NCI-H1417 (cell line): ENCODE measurements at places on chromosomes 11 and 22.

GRCh38 chr22:19052941-19053541, 69.2 kb downstream of the DGCR2 start:
- DNase-seq: no peak

GRCh38 chr11:5690216-5690615, 626 bp downstream of the TRIM22 start:
- no peak for DNase-seq

GRCh38 chr11:121082670-121083069, 18.4 kb upstream of the TECTA start:
- DNase-seq: no peak

DNA sequence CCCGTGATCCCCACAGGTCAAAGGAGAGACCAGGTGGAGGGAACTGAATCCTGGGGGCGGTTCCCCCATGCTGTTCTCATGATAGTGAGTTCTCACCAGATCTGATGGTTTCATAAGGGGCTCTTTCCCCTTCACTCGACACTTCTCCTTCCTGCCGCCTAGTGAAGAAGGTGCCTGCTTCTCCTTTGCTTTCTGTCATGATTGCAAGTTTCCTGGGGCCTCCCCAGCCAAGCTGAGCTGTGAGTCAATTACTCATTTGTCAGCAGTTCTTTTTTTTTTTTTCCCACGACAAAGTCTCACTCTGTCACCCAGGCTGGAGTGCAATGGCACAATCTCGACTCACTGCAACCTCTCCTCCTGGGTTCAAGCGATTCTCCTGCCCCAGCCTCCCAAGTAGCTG, 1530.4 kb downstream of the BRD1 start:
- no peak for DNase-seq

DNA sequence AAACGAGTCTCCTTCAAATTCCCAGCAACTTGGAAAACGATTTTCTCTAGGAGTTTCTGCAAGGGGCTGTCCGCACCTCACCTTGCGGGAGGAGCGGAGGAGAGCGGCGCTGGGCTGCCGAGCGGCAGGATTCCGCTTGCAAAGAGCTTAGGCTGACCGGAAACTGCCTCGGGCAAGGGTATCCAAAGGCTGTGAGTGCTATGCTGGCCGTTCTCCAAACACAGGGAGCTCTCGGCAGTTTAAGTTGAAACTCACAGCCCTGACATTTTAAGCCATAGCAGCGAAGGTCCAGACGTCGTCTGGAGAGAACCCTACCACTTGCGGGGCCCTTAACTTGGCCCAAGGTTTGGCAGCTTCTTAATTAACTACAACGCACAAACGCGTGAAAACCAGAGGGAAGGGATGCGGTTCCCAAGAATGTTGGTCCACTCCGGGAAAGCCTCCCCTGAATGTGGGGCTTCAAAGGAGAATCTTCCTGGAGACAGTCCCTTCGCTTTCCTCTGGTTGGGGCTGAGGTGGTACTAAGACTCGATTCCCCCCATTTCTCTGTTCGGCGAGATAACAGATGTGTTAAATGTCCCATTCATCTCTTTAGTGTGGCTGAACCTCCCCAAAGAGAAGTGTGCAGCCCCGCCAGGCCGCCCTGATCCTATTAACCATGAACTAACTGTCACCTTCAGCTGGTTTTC, 1.1 kb upstream of the DBX1 start:
- DNase-seq: no peak

GRCh38 chr11:1308743-1309497, 512 bp downstream of the TOLLIP start:
- DNase-seq: no peak

- no peak for DNase-seq
Observed at GRCh38 chr11:45658292-45658991, 7.0 kb downstream of the CHST1 start.

- DNase-seq: no peak
Observed at GRCh38 chr11:22359295-22359694, 21.1 kb downstream of the SLC17A6 start.

DNA sequence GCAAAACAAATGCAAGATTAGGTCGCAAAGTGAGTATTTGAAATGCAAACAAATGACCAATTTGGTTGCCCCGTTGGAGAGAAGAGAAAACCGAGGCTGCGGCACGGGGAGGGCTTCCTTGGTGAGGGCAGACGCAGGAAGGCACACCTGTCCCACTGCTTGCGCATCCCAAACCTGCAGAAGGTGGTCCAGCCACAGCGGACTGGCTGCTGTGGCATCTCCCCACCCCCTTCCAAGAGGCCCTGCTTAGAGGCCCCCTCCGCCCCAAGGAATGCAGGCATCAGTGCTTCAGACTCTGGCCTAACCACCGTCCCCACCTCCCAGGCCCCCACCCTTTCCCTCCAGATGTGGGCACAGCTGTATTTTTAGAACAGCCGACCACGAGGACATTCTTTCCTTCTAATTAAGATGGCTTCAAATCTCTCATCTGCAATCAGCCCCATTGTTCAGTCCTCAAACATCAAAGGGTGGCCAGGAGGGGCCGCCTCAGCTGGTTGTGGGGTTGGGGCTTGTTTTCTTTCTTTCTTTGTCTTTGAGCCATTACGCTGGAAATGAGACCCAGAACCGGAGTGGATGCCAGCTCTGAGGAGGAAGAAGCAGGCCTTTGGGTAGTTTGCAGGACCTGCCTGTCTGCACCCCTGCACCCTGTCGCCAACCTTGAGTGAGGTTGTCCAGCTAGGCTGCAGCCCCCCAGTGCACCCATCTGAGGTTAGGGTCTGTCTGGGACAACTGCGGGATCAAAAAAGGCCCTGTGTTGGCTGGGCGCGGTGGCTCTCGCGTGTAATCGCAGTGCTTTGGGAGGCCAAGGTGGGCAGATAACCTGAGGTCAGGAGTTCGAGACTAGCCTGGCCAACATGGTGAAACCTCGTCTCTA, 9.4 kb upstream of the DERL3 start:
- DNase-seq: no peak

DNA sequence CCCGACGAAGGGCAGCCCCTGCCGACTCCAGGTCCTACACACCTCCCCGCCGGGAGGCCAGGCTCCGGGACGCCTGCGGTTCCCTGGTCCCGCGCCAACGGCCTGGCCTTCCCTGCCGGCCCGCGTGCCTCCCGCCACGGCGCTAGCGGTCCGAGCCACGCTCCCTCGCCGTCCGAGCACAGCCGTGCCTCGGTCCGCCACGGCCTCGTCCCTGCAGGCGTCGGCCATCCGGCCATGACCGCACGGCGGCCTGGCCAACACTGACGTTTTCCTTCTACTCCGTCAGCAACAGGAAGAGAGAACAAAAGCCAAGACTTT, 532 bp downstream of the EIF4G2 start:
- DNase-seq: no peak

GRCh38 chr11:46279126-46280099, 2.0 kb downstream of the CREB3L1 start:
- no peak for DNase-seq

DNA sequence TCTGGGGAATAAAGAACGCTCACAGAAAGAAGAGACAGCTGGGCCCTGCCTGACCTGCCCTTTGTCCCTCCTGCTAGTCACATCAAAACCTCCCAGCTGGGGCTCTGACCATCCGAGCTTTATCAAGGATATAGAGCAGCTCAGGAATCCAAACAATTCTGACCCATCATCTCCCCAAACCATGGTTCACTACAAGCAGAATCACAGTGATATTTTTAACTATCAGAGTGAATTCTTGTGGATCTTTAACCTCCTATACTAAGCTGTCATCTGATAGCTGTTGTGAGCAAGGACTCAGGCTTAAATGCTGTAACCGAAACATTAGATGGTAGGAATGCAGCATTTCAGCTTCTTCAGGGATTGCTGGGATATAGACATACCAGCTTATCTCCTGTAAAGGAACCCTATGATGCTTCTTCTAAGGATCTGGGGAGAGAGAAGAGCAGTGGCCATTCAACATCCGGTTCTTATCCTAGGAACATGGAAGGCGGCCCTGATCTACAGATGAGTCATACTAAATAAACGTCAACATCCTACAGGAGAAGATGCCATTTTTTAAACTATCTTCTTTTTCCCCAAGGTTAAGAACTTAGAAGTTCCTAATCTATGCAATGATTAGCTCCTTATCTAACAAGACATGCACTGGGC, 84.7 kb upstream of the AKIP1 start:
- DNase-seq: no peak

GRCh38 chr11:130909650-130910049, 6.6 kb downstream of the SNX19 start:
- no peak for DNase-seq

DNA sequence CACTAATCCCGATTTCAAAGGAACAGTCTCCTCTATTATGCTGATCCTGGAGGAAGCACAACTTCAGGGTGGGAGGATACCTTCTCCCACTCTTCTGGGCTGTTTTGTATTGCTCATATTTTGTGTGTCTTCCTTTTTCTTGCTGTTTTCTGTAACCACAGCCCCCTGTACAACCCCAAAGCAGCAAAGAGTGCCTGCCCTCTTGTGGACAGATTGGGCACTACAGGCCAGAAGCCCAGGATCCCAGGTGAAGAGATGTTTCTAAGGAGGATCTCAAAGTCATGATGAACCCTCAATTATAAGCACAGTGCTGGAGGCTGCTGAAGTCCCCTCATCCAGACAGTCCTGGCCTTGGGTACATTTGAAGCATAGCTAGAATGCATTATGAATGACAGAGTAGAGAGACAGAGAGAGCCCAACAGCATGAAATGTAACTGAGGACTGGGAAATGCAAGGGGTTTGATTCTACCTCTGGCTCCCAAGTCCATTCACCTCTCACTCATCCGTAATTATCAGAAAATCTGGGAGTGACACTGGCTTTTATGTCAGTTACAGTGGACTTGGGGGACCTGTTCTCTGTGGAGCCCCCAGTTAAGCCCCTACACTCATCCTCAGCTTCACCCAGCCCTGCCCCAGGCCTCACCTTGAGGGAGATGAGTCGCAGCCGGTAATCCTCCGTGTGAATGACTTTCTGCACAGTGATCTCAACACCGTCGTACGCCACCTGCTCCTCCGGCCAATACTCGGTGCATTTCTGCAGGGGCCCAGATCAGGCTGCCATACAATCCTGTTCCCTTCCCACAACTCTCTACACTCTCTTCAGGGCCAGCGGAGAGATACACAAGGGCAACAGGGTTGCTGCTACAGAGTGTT, 6.2 kb upstream of the IGSF22 start:
- peak; percentile 56 for DNase-seq

- no peak for DNase-seq
Observed at GRCh38 chr11:134124660-134125451, 56.0 kb downstream of the JAM3 start.

GRCh38 chr11:6095798-6096197, 11.7 kb upstream of the OR56B4 start:
- no peak for DNase-seq

DNA sequence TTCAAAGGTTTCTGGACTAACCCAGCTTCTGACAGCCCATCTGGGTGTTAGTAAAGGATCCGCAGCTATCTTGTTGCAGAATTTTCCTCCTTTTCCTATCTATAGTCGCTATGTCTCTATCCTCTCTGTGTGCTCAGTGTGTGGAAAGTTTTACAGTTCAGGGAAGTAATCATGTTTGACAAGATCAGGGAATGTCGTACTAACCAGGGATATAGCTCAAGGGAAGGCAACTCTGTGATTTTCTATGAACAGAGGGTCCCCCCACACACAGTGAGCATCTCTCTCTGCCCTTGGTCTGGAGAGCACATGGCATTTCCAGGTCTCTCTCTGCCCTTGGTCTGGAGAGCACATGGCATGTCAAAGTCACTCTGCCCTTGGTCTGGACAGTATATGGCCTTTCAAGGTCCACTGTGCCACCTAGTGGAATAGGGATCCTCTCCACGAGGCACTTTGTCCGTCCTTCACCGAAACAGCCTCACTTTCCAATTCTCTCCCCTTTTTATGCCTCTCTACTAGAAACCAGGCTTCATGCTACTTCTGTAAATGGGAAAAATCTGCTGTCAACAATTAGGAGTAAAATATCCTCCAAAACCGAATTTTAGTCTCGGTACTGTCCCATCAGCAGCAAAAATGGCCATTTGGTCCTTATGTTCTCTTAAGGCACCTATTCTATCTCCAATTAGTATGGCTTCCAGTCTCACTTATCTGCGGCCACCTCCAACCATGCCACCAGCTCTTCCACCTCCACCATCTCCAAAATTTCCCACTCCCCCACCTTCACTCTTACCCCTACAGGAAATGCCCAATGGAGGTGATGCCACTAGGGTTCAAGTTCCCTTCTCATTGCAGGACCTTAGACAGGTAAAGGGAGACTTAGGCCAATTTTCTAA, 88.7 kb downstream of the IGLL5 start:
- DNase-seq: no peak

DNA sequence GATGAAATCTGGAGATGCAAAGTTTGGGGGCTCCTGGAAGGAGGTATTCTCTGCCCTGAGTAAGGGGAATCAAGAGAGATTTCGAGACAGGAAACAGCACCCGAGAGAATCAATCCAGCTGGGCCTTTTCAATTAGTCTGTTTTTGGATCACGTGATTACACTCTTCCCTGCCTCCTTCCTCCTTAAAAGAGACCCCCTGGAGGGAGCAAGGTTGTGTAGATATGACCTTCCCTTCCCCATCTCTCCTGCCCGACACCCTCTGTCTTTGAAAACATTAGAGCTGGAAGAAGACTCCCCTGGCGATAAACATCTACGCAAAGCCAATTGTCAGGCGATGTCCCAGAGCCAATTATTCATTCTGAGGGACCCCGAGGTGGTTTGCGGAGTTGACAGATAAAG, 407.9 kb downstream of the MIAT start:
- DNase-seq: no peak

GRCh38 chr11:119319136-119319699, 2.3 kb upstream of the MCAM start:
- no peak for DNase-seq

DNA sequence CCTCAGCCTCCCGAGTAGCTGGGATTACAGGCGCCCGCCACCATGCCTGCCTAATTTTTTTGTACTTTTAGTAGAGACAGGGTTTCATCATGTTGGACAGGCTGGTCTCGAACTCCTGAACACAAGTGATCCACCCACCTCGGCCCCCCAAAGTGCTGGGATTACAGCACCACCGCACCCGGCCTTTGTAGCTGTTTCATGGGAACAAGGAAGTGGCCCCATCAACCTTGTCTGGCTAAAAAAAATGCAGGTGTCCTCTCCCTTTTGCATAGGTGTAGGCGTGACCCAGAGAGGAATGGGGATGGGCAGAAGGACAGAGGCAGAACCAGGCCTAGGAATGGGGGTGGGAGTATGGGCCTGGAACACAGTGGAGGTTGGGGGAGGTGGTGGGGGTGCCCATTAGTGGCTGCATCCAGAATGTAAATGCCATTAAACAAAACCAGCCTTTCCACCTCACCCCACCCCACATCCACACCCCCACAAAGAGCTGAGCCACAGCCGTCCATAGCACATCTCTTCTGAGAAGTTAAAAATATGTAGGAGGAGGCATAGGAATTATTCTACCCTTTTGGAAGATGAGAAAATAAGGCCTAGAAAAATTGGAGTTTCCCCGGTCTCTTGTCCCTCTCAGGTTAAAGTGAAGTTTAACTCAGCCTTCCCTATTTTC, 22.8 kb upstream of the SCGB1A1 start:
- no peak for DNase-seq

GRCh38 chr11:88087337-88087736, 87.9 kb downstream of the RAB38 start:
- no peak for DNase-seq

DNA sequence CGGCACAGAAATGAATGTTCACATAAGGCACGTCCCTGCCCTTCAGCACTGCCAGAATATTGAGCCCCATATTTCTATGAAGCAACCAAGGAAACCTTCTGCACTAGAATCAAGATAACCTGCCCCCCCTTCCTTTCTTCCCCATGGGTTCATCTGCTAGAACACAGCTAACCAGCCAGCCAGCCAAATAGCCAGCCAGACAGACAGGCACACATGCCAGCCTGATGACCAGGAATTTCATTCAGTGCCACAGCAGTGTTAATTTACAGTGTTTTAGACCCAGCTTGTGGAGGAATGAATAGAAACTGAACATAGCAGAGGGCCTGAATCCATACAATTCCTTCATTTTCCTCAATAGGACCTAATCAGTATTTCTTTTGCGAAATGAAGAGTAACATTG, 57.0 kb downstream of the TENM4 start:
- DNase-seq: no peak
